ENCODE measurements at places on chromosomes 6 and 20. TPM values are rescaled to one million over a fixed set of nuclear protein-coding genes. Genes with fewer than 3 reads are reported as not detected.

DNA sequence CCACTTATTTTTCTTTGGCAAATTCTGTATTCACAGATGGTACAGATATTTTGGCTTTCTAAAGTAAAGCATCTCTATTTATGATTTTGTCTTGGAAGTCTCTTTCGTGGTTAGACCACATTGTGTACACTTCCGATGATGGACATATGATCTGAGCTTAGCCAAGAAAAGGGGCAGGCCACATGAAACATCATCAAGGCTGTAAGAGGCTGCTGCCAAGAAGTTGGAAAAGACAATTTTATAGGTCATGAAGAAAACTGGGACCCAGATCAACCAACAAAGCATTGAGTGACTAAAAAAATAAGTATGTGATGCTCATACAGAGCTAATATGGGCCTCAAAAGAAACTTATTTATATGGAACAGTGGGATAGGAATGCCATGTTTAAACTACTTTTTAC is 266.4 kb downstream of the HAO1 start:
- no peak overlapping the region for H3K4me3 ChIP-seq
- H3K36me3 ChIP-seq = no peaks in the 10 kb centered on the region
- H3K27me3 ChIP-seq = no peaks in the 10 kb centered on the region
- H3K27ac ChIP-seq = no peak overlapping the region
- DNase-seq = no peak

DNA sequence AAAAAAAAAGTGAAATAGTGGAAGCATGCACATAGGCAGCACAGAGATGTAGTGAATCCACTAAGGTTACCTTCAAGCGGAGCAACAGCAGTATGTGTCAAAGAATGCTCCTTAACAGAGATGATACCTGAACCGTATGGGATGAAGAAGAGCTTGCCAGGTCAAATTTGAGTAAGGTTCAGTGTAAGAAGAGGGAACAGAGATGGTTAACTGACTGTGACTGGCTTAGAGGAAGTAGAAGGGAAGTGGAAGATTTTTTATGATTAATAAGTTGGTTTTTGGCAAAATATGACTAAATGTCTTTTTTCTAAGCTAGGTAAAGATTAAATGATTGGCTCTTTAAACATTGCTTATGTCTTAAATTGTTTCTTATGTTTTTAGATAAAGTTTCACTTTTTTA is 52.6 kb upstream of the C20orf144 start:
- no peaks in the 10 kb centered on the region for H3K27me3 ChIP-seq
- peaks cover 79% of the 10 kb centered on the region for H3K36me3 ChIP-seq
- H3K27ac ChIP-seq = no peak overlapping the region
- H3K4me3 ChIP-seq = no peak overlapping the region
- H3K4me1 ChIP-seq = peaks cover 18% of the 10 kb centered on the region

GRCh38 chr6:99871641-99872040 is 122.4 kb downstream of the MCHR2 start:
- H3K36me3 ChIP-seq = no peaks in the 10 kb centered on the region
- H3K4me1 ChIP-seq = no peaks in the 10 kb centered on the region
- H3K27ac ChIP-seq = no peak overlapping the region

GRCh38 chr6:15956205-15957106 is 172.4 kb upstream of the MYLIP start:
- no peak overlapping the region for H3K27ac ChIP-seq
- H3K27me3 ChIP-seq = no peaks in the 10 kb centered on the region
- H3K4me1 ChIP-seq = peaks cover 15% of the 10 kb centered on the region
- H3K4me3 ChIP-seq = no peak overlapping the region
- no peaks in the 10 kb centered on the region for H3K36me3 ChIP-seq
- DNase-seq = no peak

DNA sequence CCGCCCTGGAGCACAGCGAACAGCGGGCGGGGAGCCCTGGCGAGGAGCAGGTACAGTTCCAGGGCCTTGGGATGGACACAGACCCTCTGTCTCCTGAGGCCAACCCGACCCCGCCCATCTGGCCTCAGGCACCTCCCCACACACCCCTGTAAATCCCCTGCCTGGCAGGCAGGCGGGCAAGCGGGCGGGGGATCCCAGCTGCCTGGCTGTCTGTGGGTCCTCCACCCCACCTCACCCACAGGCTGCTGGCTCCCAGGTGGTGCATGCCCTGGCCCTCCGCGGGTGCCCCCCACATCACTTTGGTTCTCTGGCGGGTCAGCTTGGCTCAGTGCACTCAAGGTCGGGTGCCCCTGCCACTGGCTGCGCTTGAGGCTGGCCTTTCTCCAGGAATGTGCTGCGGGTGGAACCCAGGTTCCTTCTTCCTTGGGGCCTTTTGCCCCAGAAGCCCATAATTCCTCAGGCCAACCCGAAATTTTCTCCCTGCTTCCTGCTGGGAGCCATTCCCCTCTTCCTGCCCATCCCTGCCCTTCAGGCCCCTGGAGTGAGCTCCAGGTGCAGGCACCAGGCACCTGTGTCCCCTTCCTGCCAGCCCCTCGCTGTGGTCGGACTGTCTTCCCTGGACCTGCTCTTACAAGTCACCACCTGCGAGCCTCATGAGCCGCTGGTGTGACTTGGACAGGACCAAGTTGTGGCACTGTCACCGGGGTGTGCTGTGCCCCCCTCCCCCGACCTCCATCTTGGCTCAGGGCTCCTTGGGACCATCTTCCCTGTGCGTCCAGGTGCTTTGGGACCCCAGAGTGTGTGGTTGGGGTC is 5.3 kb upstream of the TNFRSF6B start:
- peaks cover 14% of the 10 kb centered on the region for H3K36me3 ChIP-seq
- DNase-seq = no peak
- no peak overlapping the region for H3K27ac ChIP-seq
- no peak overlapping the region for H3K4me3 ChIP-seq

- no peaks in the 10 kb centered on the region for H3K36me3 ChIP-seq
- H3K27me3 ChIP-seq = no peaks in the 10 kb centered on the region
- H3K4me3 ChIP-seq = no peak overlapping the region
- no peaks in the 10 kb centered on the region for H3K4me1 ChIP-seq
- DNase-seq = no peak
- no peak overlapping the region for H3K27ac ChIP-seq
Observed at GRCh38 chr6:95518630-95519227, 58.6 kb upstream of the MANEA start.

GRCh38 chr6:161029195-161029809 is 37.7 kb downstream of the MAP3K4 start:
- H3K4me1 ChIP-seq = peaks cover 5% of the 10 kb centered on the region
- H3K36me3 ChIP-seq = no peaks in the 10 kb centered on the region
- DNase-seq = no peak

- no peaks in the 10 kb centered on the region for H3K4me1 ChIP-seq
- H3K4me3 ChIP-seq = no peak overlapping the region
- no peak overlapping the region for H3K27ac ChIP-seq
- H3K27me3 ChIP-seq = no peaks in the 10 kb centered on the region
- no peak for DNase-seq
Observed at GRCh38 chr20:60535211-60535610, 577.0 kb downstream of the CDH26 start.

DNA sequence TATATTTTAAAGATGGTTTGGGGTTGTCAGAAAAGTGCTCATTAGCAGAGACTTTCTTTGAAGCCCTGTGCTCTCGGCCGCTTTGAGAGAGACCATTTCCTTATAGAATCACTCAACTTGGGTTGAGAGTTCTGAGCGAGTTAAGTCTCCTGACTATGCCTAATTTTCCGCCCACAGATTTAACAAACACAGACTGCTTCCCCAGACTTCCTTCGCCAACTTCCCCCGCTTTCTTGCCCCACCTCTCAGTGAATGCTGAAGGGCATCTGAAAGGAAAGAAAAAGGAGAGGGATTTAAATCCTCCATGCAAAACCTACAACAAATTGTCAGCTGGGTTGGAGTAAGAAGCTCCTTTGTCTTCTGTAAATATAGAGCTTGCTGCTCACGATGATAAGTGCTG is 224.0 kb downstream of the EYA2 start:
- H3K36me3 ChIP-seq = no peaks in the 10 kb centered on the region
- peaks cover 14% of the 10 kb centered on the region for H3K4me1 ChIP-seq
- DNase-seq = no peak
- H3K27me3 ChIP-seq = no peaks in the 10 kb centered on the region

- no peak overlapping the region for H3K4me3 ChIP-seq
- peaks cover 85% of the 10 kb centered on the region for H3K27me3 ChIP-seq
- H3K36me3 ChIP-seq = no peaks in the 10 kb centered on the region
Observed at GRCh38 chr6:26332843-26333242, 32.2 kb upstream of the BTN3A2 start.

DNA sequence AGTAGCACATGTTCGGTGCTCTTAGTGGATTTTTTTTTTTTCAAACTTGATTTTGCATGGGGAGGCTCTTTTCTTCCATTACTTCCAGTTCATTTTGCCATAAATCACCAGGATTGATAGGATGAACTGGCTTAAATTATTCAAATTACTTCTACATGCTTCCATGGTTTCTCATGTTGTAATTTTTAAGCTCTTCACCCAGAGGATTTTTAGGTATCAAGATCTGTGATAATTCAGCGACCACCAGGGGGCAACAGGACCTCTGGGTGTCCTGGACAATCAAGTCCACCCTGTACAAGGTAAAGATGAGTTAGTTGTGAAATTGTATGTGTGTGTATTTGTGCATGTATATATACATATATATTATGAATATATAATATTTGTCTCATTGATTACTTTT is 4.2 kb upstream of the EPHA7 start:
- H3K27me3 ChIP-seq = peaks cover 42% of the 10 kb centered on the region
- no peak overlapping the region for H3K27ac ChIP-seq
- no peaks in the 10 kb centered on the region for H3K4me1 ChIP-seq
- H3K36me3 ChIP-seq = no peaks in the 10 kb centered on the region
- H3K4me3 ChIP-seq = no peak overlapping the region

- H3K27ac ChIP-seq = no peak overlapping the region
- DNase-seq = no peak
- peak overlapping the region; percentile 39 for H3K4me3 ChIP-seq
- H3K27me3 ChIP-seq = no peaks in the 10 kb centered on the region
- no peaks in the 10 kb centered on the region for H3K36me3 ChIP-seq
- H3K4me1 ChIP-seq = no peaks in the 10 kb centered on the region
Observed at GRCh38 chr6:27616328-27617045, 143.6 kb upstream of the ZNF184 start.

- no peaks in the 10 kb centered on the region for H3K4me1 ChIP-seq
- no peaks in the 10 kb centered on the region for H3K36me3 ChIP-seq
- no peak overlapping the region for H3K27ac ChIP-seq
- H3K27me3 ChIP-seq = no peaks in the 10 kb centered on the region
Observed at GRCh38 chr20:14489544-14489943, 152.1 kb upstream of the FLRT3 start.

- H3K27ac ChIP-seq = no peak overlapping the region
- no peak overlapping the region for H3K4me3 ChIP-seq
- no peak for DNase-seq
Observed at GRCh38 chr20:19018881-19019280, 193.6 kb upstream of the SLC24A3 start.

- no peaks in the 10 kb centered on the region for H3K36me3 ChIP-seq
- H3K4me3 ChIP-seq = no peak overlapping the region
- no peaks in the 10 kb centered on the region for H3K27me3 ChIP-seq
- H3K27ac ChIP-seq = no peak overlapping the region
Observed at GRCh38 chr6:23413327-23414050, 712.5 kb upstream of the NRSN1 start.

GRCh38 chr6:90003069-90003795 is 109.0 kb downstream of the GJA10 start:
- H3K27me3 ChIP-seq = no peaks in the 10 kb centered on the region
- DNase-seq = no peak
- peaks cover 18% of the 10 kb centered on the region for H3K4me1 ChIP-seq
- no peak overlapping the region for H3K27ac ChIP-seq
- no peak overlapping the region for H3K4me3 ChIP-seq

- H3K4me1 ChIP-seq = no peaks in the 10 kb centered on the region
- no peak for DNase-seq
- no peak overlapping the region for H3K27ac ChIP-seq
- no peaks in the 10 kb centered on the region for H3K27me3 ChIP-seq
- H3K4me3 ChIP-seq = no peak overlapping the region
Observed at GRCh38 chr6:94095961-94096360, 676.6 kb upstream of the EPHA7 start.

DNA sequence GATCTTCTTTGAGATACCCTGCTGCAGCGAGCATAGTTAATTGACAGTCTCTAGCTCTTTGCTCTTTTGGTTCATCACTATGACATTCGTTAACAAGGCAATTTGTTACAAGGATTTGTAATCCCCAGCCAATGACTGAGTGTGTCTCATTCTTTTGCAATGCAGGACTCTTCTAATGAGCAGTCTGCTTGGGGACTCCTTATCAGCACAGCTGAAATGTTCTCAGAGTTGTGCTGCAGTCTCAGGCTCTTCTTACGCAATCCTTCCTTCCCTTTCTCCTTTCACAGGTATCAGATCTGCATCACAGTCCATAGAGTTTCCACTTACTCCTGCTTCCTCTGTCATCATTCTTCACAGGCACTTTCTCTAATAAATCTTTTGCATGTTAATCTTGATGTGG is 161.2 kb upstream of the OGFRL1 start:
- no peak overlapping the region for H3K4me3 ChIP-seq
- no peak overlapping the region for H3K27ac ChIP-seq
- no peak for DNase-seq
- no peaks in the 10 kb centered on the region for H3K27me3 ChIP-seq
- H3K4me1 ChIP-seq = no peaks in the 10 kb centered on the region

DNA sequence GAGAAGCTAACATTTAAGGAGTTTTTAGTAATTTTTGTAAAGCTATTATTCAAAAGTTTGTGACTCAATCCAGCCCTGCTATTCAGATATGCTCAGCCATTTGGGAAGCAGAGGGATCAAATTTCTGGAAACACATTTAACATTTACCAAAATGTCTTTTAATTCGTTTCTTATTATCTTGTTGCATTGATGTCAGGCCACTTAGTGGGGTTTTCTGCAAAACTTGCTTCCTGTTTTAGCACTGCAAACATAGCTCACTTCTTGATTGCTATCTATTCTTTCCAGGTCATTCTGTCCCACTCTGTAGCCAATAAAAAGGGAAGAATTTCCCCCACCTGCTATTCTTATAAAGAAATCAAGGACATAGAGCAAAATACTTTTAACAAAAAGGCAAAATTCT is 176.9 kb upstream of the SUPT3H start:
- no peaks in the 10 kb centered on the region for H3K36me3 ChIP-seq
- H3K4me1 ChIP-seq = peaks cover 10% of the 10 kb centered on the region
- no peak overlapping the region for H3K4me3 ChIP-seq
- DNase-seq = no peak

GRCh38 chr6:159110013-159110412 is 59.2 kb upstream of the FNDC1 start:
- no peaks in the 10 kb centered on the region for H3K27me3 ChIP-seq
- H3K27ac ChIP-seq = no peak overlapping the region
- no peak for DNase-seq
- no peak overlapping the region for H3K4me3 ChIP-seq
- H3K4me1 ChIP-seq = no peaks in the 10 kb centered on the region

The LRRC73 gene
- 2.5 TPM for total RNA-seq

The GMEB2 gene
- total RNA-seq = 7.2 TPM

The CNR1 gene
- 0.44 TPM for total RNA-seq

The GMNN gene
- total RNA-seq = 7.2 TPM

The FIG4 gene
- total RNA-seq = 9.5 TPM

The FAXC gene
- total RNA-seq = not detected

The GPX5 gene
- not detected for total RNA-seq

The PSORS1C1 gene
- total RNA-seq = 3.2 TPM
